Transverse colon (tissue), 4 donors: ENCODE measurements at places on chromosomes 1 and 21. TPM values are rescaled to one million over a fixed set of nuclear protein-coding genes. Genes with fewer than 3 reads are reported as not detected.

GRCh38 chr1:51331206-51332100 lies 1.1 kb upstream of the TTC39A start:
- DNase-seq: peak; percentile 52

DNA sequence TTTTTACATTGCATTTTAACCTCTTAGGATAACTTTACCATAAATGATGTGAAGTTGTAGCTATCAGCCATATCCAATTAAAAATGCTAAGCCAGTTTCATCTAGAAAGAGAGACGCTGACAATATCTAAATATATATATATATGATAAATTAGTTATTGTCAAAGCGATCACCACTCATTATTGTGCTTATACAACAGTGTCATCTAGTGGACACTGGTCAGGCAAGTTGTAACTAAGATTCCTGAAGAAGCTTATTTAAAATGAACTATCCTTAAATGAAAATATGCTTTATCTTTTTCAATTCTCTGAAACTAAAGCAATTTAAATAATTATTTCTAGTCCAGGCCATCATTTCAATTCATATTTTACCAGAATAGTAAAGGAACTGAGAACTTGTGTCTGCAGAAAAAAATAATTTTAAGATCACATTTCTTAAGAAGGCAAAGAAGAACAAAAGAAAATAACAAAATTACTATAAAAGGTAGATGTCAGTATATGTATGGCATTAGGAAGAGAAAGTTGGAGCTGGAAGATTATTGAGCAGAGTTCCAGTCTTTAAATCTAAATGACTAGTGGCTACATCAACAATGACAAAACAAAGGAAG lies 193.3 kb upstream of the SNX7 start:
- DNase-seq: no peak

- DNase-seq: no peak
Observed at GRCh38 chr1:58809325-58810010, 25.6 kb upstream of the JUN start.

DNA sequence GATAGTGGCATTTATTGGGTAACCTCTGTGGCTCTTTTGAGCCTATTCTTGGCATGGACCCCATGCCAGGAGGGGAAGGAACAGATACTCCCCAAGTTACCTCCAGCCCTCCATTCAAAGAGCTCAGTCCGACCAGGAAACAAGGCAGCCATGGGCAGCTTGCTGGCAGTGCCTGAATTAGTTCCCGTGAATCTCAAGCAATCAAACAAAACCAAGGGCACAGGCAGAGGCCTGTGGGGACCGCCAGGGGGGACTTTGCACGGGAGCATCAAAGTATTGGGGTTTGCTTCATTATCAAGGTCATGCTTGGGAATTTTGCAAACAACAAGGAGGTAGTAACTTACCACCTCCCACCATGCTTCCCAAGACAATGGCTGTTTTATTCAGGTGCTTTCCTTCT lies 81.2 kb upstream of the IFFO2 start:
- DNase-seq: no peak

DNA sequence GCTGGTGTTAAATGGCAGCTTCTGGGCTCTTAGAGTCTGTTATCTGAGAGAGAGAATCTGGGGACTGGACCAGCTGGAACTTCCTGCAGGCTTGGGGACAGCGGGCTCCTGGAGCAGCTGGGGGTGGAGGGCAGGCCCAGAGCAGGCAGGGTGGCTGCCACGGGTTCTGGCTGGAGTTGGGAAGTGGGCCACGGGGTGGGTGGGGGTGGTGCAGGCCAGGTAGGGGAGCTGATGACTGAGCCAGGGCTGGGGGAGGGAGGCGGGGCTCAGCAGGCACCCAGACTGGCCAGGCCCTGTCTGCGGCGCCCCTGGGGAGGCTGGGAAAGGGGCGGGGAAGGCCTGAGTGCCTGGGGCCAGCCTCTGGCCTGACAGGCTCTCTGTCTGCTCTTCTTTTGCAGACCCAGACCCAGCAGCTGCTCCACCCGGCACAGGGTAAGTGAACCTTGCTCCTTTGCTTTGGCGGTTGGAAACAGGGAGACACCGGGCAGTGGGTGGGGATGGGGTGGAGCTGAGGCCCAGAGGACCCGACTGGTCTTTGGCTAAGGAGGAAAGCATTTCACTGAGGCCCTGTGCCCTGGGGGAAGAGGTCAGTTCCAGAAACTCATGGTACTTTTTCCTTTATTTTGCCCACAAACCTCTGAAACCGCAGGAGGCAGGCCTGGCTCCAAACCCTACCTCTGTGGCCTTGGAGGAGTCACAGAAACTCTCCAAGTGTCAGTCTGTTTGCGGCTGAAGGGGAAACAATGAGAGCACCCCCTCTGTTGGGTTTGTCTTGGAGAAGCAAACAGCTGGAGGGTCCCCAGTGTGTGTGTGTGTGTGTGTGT lies 48.8 kb downstream of the ARHGEF10L start:
- peak; percentile 91 for DNase-seq

DNA sequence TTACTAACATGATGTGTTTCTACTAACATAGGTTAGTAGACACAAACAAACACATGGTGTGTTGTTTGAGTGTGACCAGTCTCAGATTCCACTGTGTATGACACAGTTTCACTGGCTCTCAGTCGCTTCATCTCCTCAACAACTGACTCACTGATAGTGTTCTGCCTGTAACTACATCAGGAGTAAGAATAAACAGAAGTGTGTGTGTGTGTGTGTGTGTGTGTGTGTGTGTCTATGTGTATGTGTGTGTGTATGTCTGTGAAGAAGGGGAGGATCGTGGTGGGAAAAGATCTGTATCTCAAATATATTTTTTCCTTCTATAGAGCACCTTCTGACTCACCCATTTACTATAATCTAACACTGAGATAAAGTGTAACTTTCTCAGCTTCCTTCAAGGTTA lies 391.0 kb downstream of the PTPRC start:
- DNase-seq: no peak

PLA2G2F gene
- total RNA-seq: not detected

RXRG gene
- not detected for total RNA-seq

C1orf185 gene
- total RNA-seq: not detected
